ENCODE measurements at places on chromosomes 5 and 9.

DNA sequence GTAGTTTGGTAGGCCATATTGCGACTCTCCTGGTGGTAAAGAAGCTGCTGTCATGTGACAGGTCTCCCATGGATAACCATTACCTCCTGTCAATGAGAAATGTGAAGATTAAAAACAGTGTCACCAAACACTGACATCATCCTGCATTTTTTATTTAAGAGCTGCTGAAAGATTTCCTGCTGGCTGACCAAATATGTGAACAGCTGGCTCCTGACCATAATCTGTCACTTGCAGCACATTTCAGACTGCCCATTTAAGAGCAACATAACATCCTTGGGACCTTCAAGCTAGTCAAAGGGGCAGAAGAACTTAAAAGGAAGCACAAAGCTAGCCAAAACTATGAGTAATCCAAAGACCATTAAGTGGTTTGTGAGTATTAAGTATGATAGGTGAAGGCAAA is 288.0 kb downstream of the IZUMO3 start:
- DNase-seq = no peak

DNA sequence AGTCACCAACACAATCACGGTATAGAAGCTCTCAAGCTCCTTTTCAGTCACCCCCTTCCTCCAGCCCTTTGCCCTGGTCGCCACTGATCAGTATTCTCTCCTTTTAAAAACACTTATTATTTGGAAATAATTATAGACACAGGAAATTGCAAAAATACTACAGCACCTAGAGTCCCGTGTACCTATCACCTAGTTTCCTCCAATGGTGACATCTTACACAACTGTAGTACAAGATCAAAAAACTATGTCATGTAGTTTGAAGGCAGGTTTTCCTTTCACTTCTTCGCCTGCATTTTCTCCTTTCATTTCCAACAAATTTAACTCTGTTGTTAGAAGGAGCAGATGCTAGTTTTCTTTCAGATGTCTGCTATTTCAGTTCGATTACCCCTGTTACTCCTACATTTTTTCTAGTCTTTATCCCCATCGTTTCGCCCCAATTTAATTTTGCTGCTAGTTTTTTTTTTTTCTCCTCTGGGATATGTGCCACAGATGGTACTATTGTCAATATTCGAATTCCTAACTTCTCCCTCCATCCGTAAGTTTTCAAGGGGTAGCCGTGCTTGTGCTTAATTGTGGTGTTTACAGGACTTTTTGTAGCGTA is 612 bp upstream of the ATG10 start:
- no peak for DNase-seq

DNA sequence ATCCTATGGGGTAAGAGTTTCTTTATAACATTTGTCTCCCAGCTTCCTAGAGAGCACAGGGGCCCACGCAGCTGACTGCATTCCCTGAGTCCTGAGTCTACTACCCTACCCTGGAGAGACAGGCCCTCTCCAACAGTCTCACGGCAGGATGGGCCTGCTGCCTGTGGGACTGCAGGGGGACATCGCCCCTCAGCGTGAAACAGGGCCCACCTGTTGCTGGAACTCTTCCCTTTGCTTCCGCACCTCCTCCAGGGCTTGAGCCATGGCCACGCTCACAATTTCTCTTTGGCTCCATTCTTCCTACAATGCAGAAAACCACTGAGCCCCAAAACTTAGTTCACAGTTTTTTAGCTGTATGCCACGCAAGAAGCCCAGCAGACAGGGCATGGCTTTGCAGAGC is 28.2 kb downstream of the ARPC5L start:
- no peak for DNase-seq

- DNase-seq = no peak
Observed at GRCh38 chr9:121721770-121722169, 70.3 kb downstream of the DAB2IP start.

DNA sequence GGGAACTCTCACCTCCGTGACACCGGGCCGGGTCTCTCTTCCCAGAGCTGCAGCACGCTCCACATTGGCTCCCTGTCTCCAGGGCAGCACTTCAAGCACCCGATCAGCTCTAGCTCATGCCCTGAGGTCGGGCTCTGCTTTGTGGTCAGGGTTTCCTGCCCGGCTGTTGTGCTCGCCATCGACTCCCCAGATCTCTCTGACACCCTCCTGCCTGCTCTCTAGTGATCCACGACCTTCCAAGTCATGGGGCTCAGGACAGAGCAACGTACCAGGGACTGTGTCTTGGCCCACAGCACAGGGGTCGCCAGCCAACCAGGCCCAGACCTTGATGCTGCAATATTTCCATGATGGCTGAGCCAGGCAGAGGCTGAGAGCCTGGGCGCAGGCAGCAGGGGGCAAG is 45.1 kb downstream of the PRRT1B start:
- DNase-seq = no peak

GRCh38 chr9:3012245-3012644 is 168.3 kb upstream of the PUM3 start:
- no peak for DNase-seq

GRCh38 chr5:14851597-14851996 is 20.0 kb downstream of the ANKH start:
- DNase-seq = no peak

DNA sequence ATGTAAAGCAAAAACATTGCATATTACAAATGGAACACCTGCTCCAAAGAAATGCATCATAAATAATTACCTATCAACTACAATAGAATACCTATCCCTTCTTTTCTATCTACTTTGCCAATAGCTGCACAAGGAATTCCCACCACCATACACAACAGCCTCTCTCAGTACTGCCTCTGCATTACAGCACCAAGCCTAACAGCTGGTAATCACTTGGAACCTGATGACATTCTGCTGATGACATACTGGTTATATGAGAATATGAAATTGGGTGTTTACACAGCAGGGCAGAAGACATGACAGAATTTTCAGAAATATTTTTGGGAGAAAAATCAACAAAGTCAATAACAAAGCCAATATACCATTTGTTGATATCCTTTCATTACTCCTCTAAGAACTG is 43.2 kb downstream of the PSMB7 start:
- DNase-seq = no peak

DNA sequence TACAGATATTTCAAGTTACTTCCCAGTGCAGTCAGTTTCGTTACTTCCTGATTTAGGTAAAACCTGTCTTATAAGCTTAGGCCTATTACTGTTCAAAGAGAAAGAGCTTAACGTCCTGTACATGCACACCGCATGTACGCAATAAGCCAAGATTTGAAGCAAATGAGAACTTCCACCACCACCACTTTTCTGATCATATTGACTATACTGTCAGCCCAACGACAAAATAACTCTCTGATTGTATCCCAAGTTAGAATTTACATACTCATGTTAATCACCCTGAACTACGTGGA is 5.1 kb downstream of the NFIB start:
- no peak for DNase-seq

Data from activated CD4-positive, CD25-positive, alpha-beta regulatory T cell treated with anti-CD3 and anti-CD28 coated beads, Interleukin-2, amount 50 U/mL, for 16 hours (primary cell).